ENCODE measurements at places on chromosomes 12 and 14.

- no peak for DNase-seq
Measured at GRCh38 chr14:100071545-100071944, 6.3 kb downstream of the EVL start.

GRCh38 chr12:14843425-14843887 lies at the start of gene ART4:
Gene ART4 (minus strand): TSS chr12:14843526. CDS start chr12:14843113, 413 bp downstream.
- no peak for DNase-seq

- peak; percentile 18 for DNase-seq
Measured at GRCh38 chr12:643475-644302, 19.6 kb downstream of the NINJ2 start.

- no peak for DNase-seq
Measured at GRCh38 chr14:101888182-101888581, 76.2 kb upstream of the DYNC1H1 start.

GRCh38 chr12:121033625-121034349 lies 5.3 kb downstream of the OASL start:
- DNase-seq: peak; percentile 42

- DNase-seq: no peak
Measured at GRCh38 chr12:45852508-45852907, 123.0 kb downstream of the ARID2 start.

DNA sequence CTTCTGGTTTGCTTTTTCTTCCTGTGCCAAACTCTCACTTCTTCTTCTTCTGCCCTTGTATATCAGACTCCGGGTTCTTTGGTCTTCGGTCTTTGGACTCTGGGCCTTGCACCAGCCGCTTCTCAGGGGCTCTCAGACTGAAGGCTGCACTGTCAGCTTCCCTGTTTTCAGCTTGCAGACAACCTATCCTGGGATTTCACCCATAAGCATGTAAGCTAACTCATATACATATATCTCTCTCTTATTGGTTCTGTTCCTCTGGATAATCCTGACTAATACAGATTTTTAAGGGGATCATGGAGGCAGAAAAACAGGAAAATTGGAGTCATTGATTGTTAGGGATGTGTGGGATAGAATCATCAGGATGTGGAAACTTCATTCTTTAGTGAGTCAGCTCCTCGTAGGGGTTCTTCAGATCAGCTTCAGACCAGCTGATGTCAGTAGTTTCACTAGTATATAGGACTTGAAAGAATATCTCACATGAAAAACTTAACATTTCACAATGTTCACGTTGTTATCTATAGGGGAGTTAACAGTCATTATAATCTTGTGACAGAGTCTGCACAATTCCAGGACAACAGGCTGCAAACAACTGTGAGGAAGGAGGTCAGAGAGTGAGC lies 102.9 kb downstream of the RASSF9 start:
- DNase-seq: peak; percentile 2

DNA sequence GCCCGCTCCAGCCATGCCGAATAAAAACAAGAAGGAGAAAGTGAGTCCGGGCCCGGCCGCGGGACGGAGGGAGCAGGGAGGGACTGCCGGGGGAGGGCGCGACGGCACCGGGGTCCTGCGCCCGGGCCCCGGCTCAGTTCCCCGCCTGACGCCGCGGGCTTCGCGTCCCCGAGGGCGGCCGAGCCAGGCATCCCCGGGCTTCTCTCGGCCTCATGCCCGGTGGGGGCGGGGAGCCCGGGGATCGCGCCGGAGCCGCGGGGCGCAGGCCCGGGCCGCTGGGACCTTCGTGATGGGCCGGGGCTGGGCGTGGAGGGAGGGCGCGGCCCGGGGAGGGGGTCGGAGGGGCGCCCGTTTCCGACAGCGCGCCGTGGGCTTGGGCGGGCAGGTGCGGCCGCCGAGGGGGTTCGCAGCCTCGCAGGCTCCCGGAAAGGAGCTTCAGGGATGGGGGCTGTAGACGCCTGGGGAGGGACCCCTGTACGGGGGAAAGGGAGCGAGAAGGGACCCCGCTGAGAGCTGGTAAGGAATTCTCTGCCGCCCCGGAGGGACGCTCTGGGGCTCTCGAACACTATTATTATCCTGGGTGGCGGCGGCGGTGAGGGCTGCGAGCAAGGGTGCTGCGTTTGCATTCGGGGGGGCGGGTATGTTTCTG lies 496 bp downstream of the PPP2R5C start:
- DNase-seq: peak; percentile 8

DNA sequence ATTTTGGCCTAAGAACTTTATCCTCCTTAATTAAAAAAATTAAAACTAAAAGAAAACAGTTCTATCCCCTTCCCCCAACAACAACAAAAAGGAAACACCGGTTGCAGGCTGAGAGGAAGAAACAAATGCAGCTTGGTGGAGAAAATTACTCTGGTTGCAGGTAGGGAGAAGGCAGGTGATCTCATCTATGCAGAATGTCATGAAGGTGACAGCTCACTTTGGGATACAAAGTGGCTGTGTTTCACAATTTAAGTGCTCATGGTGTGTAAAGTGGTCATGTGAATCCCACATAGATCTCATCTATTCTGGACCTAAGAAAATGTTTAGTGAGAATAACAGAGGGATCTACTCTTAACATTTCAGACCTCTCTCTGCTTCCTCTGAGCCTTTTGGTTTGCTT lies 219.7 kb upstream of the PKP2 start:
- no peak for DNase-seq

GRCh38 chr14:54697001-54697400 lies 130.1 kb downstream of the SAMD4A start:
- DNase-seq: no peak

DNA sequence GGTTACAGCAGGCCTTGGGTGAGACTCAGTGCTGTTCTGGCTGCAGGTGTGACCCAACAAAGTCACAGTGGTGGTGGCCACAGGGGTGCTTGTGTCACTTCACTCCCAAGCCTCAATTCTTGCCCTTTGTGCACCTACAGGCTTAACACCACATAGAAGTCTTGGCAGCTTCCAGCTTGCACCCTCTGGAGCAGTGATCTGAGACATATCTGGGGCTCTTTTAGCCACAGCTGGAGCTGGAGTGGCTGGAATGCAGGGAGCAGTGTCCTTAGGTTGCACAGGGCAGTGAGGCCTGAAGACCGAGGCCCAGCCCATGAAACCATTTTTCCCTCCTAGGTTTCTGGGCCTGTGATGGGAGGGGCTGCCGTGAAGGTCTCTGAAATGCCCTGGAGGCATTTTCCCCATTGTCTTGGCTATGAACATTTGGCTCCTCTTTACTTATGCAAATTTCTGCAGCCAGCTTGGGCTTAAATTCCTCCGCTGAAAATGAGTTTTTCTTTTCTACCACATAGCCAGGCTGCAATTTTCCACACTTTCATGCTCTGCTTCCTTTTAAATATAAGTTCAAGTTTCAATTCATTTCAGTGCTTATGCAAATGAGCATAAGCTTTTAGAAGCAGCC lies 37.7 kb downstream of the ADAM21 start:
- DNase-seq: no peak

- peak; percentile 38 for DNase-seq
Measured at GRCh38 chr14:81416981-81417380, 16.9 kb upstream of the STON2 start.

DNA sequence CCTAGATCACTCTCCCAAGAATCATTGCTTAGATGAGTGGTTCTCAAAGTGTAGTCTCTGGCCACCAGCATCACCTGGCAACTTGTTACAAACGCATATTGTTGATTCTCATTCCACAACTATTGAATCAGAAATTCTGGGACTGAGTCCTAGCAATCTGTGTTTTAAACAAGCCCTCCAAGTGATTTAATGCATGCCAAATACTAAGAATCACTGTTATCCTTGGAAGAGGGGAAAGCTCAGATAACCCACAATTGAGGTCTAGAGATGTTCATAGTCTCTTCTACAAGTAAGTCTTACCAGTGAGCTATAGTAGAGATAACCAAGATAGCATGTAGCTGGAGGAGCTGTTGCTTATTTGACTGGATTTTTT lies 666.6 kb downstream of the DIO2 start:
- DNase-seq: no peak

- DNase-seq: no peak
Measured at GRCh38 chr12:1443421-1444141, 150.8 kb downstream of the FBXL14 start.

GRCh38 chr14:90111895-90112534 lies 50.2 kb downstream of the KCNK13 start:
- peak; percentile 30 for DNase-seq

GRCh38 chr12:76402259-76402658 lies 54.0 kb upstream of the BBS10 start:
- no peak for DNase-seq

GRCh38 chr14:102141797-102142196 lies 2.1 kb downstream of the WDR20 start:
- no peak for DNase-seq

DNA sequence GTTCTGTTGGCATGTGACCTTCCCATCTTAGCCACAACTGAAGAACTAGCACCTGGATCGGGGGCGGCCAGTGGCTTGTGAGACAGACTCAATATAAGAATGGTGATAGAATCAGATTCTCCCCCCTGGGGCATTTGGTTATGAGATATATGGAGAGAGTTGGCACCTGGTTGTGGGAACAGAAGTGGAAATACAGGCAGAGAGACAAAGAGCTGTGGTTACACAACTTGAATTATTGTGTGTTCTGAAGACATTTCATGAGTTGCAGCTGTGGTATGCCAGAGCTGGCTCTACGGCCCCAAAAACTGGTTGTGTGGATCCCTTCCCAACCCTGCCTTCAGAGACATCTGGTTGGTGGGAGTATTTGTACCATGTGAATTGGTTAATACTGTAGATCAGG lies 2.9 kb upstream of the MSRB3 start:
- no peak for DNase-seq

GRCh38 chr12:46790066-46790465 lies 35.7 kb downstream of the SLC38A4 start:
- DNase-seq: no peak

- DNase-seq: no peak
Measured at GRCh38 chr12:61574339-61574738, 685.9 kb upstream of the USP15 start.

- DNase-seq: peak; percentile 80
Measured at GRCh38 chr12:10741845-10742244, 18.7 kb upstream of the YBX3 start.

DNA sequence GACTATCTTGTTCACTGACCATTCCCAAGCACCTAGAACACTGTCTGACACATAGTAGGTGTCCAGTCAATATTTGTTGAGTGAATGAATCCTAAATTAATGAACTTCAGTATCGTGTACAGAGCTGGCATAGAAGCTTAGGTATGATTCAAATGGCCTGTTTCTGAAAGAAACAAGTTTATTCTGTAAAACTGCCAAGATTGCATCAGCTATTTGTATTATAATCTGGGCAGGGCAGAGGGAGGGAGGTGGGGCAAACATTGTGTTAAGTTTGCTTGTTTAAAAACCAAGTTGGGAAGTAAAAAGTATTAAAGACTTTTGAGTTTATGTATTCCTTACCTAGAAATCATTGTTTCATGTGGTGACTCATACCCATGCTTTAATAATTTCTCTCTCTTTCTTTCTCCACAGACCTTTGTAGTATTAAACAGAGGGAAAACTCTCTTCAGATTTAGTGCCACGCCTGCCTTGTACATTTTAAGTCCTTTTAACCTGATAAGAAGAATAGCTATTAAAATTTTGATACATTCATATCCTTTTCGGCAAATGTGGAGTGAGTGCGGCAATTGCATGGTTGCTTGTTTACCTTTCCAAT lies 92.8 kb downstream of the SCN8A start:
- no peak for DNase-seq

DNA sequence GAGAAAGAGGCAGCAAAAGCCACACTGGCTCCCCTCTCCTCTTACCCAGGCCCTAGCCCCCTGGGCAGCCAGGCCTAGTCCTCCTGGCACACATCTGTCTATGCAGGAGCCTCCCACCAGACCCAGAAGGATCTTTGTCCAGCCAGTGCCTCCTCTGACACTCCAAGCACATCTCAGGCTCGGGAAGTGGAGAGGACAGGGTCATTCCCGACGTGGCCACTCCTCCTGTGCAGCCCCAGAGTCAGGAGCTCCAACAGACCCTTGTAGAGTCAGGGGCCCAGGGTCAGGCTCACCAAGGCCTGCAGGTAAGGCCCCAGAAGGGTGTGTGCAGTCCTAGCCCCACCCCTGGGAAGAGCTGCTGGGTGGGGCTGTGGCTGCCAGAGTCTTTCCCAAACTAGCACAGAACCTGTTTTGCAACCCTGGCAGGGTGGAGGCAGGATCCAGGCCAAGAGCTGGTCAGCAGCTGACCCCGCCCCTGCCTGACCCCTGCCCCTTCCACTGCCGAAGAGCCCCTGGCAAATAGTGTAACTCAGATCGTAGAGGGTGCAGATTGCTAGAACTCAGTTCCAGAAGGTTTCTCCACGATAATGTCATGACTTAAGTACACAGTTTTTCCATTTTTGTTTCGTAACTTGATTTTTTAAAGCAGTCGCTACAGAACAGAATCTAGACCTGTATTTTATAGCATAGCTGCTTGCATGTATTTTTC lies 26.6 kb upstream of the PNMA1 start:
- peak; percentile 44 for DNase-seq

DNA sequence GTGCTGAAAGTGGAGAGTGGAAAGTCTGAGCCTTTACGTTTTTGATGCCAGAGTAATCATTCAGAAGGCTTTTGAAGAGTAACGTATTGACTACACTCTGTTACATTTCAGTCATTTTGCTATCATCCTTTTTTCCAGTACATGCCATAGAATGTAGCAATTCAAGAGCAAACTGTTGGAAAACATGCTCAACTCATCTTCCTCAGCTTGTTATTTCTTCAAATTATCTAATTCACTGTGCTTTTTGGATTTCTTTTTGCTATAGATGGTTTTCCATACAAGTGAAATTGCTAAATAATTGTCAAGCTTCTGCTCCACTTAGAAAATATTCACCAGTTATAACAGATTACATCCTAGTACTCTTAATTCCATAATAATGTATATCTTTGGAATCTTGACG lies 129.9 kb upstream of the CLEC14A start:
- no peak for DNase-seq

DNA sequence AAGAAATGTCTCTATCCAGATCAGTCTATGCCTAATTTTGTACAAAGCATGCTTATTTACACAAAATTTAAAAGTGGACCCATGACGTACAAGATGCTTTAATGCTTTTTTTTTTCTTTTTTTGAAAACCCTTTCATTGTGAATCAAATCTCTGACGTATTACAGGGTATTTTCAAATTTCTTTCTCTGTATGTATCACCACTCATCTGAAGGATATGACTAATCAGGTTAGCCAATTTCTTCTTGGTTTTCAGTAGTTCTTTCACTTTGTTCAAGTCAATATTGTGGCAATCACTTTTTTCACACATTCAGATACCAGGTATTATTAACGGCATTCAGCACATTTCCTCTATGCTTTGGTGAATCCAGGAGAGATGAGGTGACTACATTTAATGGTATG lies 685.3 kb downstream of the TRHDE start:
- DNase-seq: no peak
